ENCODE measurements at places on chromosomes 7 and 10.

GRCh38 chr10:108783897-108784296, 1139.4 kb downstream of the XPNPEP1 start:
- DNase-seq, result no peak

DNA sequence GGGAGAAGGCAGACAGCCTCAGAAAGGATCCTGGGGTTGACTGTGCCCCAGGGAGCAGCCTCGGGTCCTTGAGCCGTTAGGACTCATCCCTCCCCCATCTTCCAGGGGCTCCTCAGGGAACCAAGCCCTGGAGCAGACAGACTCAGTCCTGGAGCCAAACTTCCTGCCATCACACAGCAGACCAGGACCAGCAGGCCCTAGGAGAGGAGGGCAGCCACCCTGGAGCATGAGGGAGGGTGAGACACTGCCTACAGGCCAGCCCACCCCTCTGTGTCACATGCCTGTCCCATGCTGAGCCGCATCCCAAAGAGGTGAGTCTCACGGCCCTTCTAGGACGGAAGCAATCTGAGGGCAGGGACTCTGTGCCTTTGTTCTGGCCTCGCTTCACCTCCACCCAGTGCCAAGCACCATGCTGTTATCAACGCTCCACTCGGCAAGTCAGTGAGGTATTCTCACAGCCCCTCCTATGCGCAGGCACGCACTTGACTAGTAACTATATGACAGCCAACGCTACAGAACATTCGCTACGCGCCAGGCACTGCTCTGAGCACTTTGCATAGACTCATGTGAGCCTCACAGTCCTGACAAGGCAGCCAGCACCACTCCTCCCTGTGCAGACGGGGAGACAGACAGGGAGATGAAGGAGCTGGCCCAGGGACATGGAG, 19.1 kb downstream of the MAD1L1 start:
- no peak for DNase-seq

DNA sequence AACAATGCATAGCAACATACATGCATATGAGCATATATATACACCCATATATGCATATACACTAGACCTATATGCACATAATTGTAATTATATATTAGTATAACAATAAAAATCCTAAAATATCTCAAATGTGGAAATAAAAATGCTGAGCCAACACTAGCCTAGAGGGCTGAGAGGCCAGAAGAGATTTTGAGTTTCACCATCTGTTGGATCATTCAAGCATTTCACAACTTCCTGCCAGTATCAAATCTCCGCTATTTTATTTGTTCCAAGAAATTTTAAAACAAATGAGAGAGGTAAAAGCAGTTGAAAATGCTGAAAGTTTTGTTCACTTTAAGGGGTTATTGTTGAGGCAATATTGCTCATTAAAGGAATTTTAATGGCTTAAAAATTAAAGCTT, 187.0 kb downstream of the PCDH15 start:
- no peak for DNase-seq

DNA sequence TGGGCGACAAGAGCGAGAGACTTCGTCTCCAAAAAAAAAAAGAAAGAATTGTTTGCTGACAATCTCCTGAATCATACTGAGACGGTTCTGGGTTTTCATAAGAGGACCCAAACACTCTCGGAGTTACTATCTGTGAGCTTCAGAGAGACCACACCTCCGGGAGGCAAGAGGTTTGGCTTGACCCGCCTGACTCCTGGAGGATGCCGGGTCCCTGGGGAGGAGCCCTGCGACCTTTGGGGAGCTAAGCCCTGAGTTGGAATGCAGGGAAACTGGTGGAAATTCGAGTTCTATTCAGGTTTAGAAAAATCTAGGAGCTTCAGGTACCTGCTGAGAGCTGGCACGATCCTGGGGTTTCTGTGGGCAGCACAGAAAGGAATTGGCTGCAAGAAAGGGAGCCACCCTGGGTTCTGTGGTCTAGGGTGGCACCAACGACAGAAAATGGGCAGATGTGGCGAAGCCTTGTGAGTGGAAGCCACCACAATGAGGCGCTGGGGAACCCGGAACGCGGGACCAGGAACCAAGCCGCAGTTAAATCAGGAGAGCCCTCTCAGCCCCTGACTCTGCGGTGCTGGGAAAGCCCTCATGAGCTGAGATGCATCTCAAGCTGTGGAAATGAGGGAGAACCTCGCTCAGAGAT, 21.9 kb upstream of the GATAD1 start:
- no peak for DNase-seq

DNA sequence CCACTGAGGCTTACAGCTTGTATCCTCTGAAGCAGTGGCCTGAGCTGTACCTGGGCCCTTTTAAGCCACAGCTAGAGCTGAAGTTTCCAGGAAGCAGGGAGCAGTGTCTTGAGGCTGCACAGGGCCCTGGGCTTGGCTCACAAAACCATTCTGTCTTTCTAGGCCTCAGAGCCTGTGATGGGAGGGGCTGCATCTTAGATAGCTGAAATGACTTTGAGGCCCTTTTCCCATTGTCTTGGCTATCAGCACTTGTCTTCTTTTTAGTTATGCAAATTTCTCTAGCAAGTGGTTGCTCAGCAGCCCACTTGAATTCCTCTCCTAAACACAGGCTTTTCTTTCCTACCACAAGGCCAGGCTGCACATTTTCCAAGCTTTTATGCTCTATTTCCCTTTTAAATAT, 864.2 kb downstream of the REEP3 start:
- no peak for DNase-seq

GRCh38 chr10:24951201-24952142, 934 bp downstream of the PRTFDC1 start:
- no peak for DNase-seq

- no peak for DNase-seq
Measured at GRCh38 chr7:24828891-24829661, 71.8 kb upstream of the GSDME start.

DNA sequence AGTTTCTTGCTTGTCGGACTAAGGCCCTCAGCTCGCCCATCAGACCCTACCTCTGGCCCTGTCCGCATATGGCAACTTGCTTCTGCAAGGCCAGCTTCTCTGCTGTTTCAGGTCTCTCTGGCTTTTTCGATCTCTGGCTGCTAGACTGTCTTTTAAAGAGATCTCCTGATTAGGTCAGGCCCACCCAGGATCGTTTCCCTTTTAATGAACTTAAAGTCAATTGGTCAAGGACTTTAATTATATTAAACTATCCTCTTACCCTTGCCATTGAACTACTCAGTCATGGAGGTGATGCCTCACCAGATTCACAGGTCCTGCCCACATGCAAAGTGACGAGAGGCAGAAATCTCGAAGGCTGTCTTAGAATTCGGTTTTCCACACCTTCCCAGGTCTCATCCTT, 670.9 kb downstream of the GATA3 start:
- DNase-seq, result no peak

- no peak for DNase-seq
Measured at GRCh38 chr10:58647376-58648112, 134.9 kb downstream of the BICC1 start.

GRCh38 chr7:30521532-30521931, 16.9 kb upstream of the GGCT start:
- no peak for DNase-seq

GRCh38 chr7:84144480-84144879, 50.1 kb downstream of the SEMA3A start:
- DNase-seq, result no peak

DNA sequence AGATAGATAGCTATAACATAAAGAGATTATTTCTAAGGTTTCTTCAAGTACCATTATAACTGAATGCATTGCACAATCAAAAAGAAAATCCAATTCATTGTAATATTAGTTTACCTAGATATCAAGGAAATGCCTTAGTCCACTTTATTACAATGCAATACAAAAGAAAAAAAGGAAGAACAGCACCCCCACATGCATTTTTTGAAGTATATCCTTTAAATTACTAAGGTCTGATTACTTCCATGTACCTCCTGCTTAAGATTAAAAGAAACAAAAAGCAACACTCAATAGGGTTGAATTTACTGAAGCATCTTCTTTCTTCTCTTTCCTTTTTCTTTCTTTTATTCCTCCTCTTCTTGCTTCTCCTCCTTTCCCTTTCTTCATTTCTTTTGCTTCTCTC, 973.8 kb upstream of the LRRTM3 start:
- DNase-seq, result no peak

- DNase-seq, result no peak
Measured at GRCh38 chr7:79786187-79786586, 332.7 kb upstream of the MAGI2 start.

GRCh38 chr10:21494191-21495001, 31.1 kb downstream of the SKIDA1 start:
- DNase-seq, result no peak

GRCh38 chr10:133405844-133406527, 12.0 kb downstream of the MTG1 start:
- DNase-seq, result no peak

DNA sequence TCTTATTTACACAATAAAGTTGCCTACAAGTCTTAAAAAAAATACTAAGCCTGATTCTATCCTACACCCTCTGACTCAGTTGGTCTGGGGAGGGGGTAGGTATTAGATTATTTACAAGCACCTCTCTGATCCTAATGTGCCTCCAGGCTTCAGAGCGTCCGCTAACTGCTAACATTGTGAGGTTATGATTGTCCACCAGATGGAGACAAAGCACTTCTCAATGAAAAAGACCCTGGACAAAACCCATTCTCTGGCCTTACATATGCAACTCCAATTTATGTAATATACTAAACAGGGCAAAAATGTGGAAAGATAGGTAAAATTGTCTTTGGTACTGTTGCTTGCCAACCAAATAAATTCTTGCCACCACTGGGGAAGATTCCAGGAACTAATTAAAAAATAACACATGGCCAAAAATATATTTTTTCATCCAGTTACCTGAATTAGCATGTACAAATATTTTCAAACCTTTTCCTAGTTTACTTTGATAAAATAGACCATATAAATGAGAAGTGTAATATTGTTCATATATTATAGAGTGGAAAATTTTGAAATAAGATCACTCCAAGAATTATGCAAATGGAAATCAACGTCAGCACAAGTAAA, 92.4 kb downstream of the KIF20B start:
- no peak for DNase-seq

DNA sequence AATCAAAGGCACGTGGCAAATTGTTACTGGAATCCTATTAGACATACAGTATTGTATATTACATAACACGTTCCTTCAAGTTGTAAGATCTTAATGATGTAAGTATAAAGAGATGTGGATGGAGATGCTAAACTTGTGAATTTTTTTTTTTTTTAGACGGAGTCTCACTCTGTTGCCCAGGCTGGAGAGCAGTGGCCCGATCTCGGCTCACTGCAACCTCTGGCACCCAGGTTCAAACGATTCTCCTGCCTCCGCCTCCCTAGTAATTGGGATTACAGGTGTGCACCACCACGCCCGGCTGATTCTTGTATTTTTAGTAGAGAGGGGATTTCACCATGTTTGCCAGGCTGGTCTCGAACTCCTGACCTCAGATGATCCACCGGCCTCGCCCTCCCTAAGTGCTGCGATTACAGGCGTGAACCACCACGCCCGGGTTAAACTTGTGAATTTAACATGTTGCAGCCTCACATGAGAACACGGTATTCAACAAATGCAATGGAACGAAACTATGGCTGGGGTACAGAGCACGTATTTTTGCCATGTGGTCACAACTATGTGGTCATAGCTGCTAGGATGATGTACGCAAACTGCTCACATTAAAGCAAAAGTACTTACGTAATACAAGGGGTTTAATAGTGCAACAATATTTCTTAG, 818 bp upstream of the SUPV3L1 start:
- DNase-seq, result peak; percentile 13

- no peak for DNase-seq
Measured at GRCh38 chr7:22356010-22356691, 803 bp downstream of the RAPGEF5 start.

- DNase-seq, result no peak
Measured at GRCh38 chr10:71233482-71233892, 21.1 kb downstream of the UNC5B start.

- no peak for DNase-seq
Measured at GRCh38 chr10:107919626-107920235, 755.2 kb upstream of the SORCS1 start.

GRCh38 chr7:105794741-105795729, 81.4 kb downstream of the ATXN7L1 start:
- no peak for DNase-seq

All from stimulated activated CD4-positive, alpha-beta T cell treated with anti-CD3 and anti-CD28 coated beads, Interleukin-1b, Interleukin-23, amount 100 ng/mL, for 4 hours (primary cell).